ENCODE measurements at places on chromosomes 1 and 21.

- no peak for DNase-seq
These were observed 173.6 kb upstream of the CSF3R start for GRCh38 chr1:36656271-36656670.

DNA sequence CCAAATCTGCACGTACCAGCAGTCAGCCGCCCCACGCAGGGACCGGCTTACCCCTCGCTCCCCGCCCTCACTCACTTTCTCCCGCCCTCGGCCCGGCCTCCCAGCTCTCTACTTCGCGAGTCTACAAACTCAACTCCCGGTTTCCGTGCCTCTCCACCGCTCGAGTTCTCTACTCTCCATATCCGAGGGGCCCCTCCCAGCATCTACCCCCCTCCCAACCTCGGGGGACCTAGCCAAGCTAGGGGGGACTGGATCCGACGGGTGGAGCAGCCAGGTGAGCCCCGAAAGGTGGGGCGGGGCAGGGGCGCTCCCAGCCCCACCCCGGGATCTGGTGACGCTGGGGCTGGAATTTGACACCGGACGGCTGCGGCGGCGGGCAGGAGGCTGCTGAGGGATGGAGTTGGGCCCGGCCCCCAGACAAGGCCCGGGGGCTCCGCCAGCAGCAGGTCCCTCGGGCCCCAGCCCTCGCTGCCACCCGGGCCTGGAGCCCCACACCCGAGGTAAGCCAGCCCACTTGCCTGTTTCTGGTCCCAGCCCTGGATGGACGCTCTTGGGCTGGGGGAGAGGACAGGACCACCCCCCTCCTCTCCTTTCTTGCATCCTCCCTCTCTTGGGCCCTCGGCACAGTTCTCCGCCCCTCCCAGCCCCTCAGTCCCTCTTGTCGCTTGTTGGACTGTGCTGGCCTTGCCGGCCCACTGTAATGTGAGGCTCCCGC lies at the start of gene ARTN:
TSS of gene ARTN (plus strand) at position 416 of the 715 bp plus-strand sequence. CDS start 1,856 bp downstream, outside the sequence.
- DNase-seq = no peak

DNA sequence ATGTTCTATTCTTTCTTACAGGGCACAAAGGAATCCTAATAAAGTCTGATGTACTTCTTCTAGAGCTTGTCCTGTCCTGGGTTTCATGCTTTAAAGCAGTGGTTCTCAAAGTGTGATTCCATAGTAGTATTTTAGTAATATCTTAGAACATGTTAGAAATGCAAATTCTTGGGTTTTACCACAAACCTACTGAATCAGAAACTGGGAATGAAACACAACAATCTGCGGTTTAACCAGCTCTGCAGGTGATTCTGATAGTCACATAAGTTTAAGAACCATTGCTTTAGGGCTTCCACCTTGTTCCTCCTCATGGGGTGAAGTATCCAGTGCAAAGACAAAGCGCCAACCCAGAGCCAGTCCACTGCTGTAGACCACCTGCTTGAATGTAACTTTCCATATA lies 41.1 kb downstream of the NGF start:
- no peak for DNase-seq

GRCh38 chr1:113943028-113943811 lies 14.1 kb downstream of the HIPK1 start:
- DNase-seq = no peak

GRCh38 chr1:241639623-241640148 lies 483 bp downstream of the CHML start:
- DNase-seq = no peak

GRCh38 chr1:118989006-118989815 lies 1.1 kb upstream of the TBX15 start:
- no peak for DNase-seq

GRCh38 chr21:27759091-27759659 lies 792.3 kb upstream of the ADAMTS5 start:
- no peak for DNase-seq

DNA sequence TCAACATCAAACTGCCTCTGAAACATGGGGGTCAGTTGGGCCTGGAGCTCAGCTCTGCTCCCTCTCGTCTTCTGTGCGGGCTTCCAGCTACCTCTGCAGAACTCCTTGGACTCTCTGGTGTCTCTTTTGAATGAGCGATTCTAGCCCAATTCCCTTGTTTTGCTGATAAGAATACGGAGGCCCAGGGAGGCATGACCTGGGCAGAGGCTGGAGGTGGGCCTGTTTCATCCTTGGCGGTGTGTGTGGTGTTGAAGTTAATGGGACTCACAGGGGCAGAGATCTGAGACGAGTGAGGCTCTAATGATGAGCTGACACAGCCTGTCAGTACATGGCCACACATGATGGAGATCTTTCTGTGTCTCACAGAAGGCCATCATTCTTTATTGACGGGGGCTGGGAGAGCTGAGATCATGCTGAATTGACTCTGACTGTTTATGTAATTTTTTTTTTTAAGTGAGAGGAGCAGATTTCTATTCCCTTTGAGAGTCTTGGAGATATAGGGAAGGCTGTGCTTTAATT lies 134.5 kb downstream of the URB2 start:
- DNase-seq = no peak
